ENCODE measurements at places on chromosomes 5 and 9. TPM values are rescaled to one million over a fixed set of nuclear protein-coding genes. Genes with fewer than 3 reads are reported as not detected.

Gene LRRC19
- total RNA-seq: 0.21 TPM

Gene SPINK6
- total RNA-seq: not detected

DNA sequence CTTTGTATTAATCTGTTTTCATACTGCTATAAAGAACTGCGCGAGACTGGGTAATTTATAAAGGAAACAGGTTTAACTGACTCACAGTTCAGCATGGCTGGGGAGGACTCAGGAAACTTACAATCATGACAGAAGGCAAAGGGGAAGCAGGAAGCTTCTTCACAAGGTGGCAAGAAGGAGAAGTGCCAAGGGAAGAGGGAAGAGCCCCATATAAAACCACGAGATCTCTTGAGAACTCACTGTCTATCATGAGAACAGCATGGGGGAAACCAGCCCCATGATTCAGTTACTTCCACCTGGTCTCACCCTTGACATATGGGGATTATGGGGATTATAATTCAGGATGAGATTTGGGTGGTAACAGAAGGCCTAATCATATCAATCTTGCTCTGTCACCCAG, 60.9 kb upstream of the CHD1 start:
- DNase-seq: no peak

- no peak for DNase-seq
These were observed 156.2 kb downstream of the RAB3C start for GRCh38 chr5:58739051-58739450.

Gene PCDHB10
- total RNA-seq: 1.2 TPM

Gene LHX3
- total RNA-seq: not detected

GRCh38 chr9:37293664-37294524, 128.6 kb upstream of the GRHPR start:
- DNase-seq: no peak

Gene GOLGA2
- total RNA-seq: 69.6 TPM

GRCh38 chr5:43561356-43561755, 4.5 kb upstream of the PAIP1 start:
- no peak for DNase-seq

- no peak for DNase-seq
These were observed 79.5 kb upstream of the ROR2 start for GRCh38 chr9:92029553-92029952.

- no peak for DNase-seq
These were observed 52.6 kb downstream of the IPPK start for GRCh38 chr9:92617195-92617813.

- no peak for DNase-seq
These were observed 68.9 kb downstream of the UBE2QL1 start for GRCh38 chr5:6517510-6517909.

Gene ZNF618
- total RNA-seq: 18.0 TPM

Gene PRSS3
- 29.5 TPM for total RNA-seq

DNA sequence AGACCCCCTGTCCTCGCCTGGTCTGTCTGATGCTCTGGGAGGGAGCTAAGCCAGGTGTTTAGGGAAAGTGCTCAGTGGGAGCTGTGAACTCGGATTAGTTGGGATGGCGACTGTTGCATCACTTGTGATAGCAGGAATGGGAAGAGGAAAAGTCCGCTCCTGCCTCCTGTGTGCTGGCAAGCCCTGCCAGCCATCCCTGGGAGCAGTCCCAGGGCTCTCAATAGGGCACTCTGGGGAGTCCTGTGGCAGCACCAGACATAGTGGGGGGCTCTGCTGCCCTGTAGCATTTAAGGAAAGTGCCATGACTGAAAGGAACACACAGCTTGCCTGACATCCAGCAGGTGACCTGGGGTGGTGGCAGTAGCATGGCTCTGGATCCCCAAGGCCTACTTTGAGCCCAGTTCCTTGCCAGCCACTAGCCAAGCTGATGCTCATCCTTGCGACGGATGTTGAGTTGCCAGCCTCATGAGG, 81.5 kb downstream of the AMBP start:
- no peak for DNase-seq

- no peak for DNase-seq
These were observed 478.8 kb downstream of the CETN3 start for GRCh38 chr5:89930591-89931392.

DNA sequence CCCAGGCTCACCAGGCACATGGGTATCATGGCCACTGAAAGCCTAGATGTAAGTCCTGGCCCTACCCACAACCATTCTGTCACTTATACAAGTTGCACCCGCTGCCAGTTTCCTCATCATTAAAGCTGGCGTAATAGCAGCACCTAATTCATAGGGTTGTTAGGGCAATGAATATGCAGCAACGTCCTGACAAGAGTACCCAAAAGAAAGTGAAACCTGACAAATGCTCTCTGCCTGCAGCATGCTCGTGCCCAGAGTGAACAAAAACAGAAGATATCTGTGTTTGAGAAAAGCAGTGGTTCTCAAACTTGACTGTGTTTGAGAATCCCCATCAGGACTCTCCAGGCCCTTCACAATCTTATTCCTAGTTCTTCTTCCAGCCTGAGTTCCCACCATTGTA, 632.4 kb downstream of the SEMA5A start:
- DNase-seq: no peak

DNA sequence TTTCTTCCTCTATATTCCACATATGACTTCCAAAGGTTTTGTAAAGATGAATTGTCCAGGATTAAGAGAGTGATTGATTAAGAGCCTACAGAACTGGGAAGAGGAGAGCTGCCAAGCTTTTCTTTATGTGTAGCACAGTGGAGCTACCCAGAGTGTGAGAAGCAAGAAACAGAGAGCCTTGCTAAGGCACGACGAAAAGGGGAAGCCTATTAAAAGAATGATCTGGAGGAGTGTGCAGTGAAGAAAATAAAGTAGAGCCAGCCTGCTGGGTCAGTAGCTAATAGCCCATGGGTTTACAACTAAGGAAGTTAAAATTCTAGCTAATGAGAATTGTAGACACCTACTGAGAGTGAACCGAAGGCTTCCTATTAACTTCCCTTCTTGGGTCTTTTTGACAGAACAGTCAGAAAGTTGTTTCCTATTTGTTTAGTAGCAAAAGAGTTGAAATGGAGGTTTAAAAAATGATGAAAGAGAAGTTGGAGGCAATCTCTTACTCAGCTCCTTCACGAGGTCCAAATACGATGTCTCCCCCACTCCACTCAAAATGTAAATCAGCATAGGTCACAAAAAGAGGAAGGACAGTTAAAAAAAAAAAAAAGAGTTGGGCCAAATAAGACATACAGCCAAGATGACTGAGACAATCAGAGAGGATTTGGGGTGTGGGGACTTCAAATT, 957 bp upstream of the PRR16 start:
- no peak for DNase-seq

GRCh38 chr9:126173401-126173800, 153.2 kb upstream of the MVB12B start:
- DNase-seq: no peak

Gene COL15A1
- total RNA-seq: not detected

Gene GFI1B
- not detected for total RNA-seq

DNA sequence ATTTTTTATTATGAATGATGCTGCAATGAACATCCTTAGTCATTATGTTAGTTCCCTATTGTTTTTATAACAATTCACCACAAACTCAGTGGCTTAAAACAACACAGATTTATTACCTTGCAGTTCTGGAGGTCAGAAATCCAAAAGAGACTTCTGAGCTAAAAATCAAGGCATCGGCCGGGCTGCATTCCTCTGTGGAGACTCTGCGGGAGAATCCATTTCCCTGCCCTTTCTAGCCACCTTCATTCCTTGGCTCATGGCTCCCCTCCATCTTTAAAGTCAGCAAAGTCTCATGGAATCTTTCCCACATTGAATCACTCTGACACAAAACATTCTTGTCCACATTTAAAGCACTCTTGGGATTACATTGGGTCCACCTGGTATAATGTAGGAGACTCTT, 38.6 kb downstream of the SNX18 start:
- DNase-seq: no peak

Gene TARS1
- 168 TPM for total RNA-seq

DNA sequence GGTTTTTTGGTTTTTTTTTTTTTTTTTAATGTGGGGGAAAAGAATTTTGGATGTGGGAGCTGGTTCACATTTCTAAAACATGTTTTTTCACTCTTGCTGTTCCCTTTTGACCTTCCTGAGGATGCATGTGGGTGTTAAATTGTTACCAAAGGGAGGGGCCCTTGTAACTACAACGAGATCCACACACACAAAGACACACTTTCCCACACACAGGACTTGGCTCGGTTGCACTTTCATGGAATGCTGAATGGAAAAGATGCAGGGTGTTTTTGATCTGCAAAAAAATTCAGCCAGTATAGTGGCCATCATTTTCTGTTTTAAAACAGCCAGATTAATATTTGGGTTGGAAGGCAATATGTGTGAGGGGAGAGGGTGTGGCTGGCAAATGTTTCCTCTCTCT, 576.9 kb downstream of the EBF1 start:
- no peak for DNase-seq

Gene TAF11L2
- total RNA-seq: not detected

GRCh38 chr5:78287833-78288232, 6.7 kb downstream of the AP3B1 start:
- peak; percentile 36 for DNase-seq

DNA sequence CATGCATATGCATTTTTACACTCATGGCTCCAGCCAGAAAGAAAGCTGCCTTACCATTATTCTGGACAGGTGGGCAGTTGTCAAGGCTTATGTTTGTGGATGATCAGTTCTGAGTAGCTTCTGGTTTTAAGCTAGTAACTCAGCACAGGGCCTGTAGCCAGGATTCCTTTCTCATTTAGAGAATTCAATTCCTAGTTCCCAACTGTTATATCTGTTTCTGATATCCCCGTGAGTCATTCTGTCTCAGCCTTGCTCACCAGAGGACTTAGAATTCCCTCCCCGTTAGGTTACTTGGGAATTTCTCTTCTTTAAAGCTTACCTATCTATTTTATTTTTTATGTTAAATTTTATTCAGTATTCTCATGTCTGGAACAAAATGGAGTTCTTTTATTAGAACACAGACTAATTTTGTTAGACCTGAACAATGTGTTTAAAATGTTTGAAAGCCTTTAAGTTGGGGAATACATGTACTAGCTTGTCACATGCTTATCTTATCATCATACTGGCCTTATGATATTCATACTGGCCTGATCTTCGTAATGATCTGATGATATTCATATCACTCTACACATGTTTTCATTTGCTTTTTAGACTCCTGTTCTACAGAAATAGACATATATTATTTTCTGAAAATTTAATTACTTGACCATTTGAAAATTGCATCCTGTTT, 47.1 kb downstream of the CAST start:
- DNase-seq: no peak

DNA sequence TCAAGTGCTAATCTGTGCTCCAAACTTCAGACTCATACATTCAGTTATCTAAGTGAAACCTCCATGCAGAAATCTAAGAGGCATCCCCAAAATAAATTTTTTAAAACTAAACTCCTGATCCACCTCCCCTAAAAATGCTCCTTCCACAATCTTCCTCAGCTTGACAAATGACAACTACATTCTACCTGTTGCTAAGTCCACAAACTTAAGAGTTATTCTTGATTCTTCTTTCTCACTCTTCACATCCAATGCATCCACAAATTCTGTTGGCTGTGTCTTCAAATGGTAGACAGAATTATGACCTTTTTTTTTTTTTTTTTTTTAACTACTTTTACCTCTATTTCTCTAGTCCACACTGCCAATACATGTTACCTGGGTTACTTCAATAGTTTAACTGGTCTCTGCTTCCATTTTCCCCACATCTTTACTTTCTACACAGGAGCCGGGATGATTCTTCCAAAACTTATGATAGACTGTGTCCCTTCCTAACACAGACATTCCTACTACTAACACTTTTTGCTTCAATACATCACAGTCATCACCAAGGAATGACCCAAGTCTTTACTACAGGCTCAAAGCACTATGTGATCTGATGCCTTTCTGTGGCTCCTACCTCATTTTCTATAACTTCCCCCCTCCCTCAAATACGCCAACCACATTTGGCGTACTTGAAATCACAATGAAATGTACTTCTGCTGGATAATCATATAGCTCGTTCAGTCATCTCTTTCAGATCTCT, 143.6 kb downstream of the PDE4D start:
- DNase-seq: no peak
